ENCODE measurements at places on chromosomes 7 and 10.

GRCh38 chr10:123942114-123942861, 50.7 kb upstream of the CPXM2 start:
- DNase-seq = no peak

DNA sequence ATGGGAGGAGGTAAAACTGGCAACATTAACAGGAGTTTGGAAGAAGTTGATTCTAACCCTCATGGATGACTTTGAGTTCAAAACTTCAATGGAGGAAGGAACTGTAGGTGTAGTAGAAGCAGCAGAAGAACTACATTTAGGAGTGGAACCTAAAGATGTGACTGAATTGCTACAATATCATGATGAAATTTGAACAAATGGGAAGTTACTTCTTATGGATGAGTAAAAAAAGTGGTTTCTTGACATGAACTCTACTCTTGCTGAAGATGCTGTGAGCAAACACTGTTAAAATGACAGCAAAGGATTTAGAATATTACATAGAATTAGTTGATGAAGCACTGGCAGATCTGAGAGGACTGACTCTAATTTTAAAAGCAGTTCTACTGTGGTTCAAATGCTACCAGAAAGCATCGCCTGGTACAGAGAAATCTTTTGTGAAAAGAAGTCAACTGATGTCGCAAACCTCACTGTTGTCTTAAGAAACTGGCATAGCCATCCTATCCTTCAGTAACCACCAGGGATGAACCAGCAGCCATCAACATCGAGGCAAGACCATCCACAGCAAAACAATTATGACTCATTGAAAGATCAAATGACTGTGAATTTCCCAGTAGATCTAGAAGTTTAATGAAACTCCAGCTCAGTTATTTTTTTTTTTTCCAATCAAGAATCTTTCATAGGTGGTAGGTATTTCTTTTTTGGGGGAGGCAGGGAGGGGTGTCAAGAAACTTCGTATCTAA, 20.8 kb downstream of the BRAF start:
- DNase-seq = no peak

DNA sequence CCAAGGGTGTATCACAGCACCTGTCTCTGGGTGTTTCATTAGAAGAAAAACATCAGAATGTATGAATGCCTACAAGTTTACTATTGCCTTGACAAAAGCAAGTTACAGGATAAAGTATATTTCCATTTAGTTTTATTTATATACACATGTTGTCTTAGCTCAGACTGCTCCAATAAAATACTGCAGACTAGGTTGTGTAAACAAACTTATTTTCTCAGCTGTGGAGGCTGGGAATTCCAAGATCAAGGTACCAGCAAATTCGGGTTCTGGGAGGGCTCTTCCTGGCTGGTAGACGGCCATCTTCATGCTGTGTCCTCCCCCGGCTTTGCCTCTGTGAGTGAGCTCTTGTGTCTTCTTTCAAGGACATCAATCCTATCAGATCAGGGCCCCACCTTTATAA, 77.1 kb upstream of the UNC5B start:
- DNase-seq = no peak

- DNase-seq = no peak
These were observed 245.1 kb upstream of the AOAH start for GRCh38 chr7:36969376-36969775.

- DNase-seq = no peak
These were observed 972 bp downstream of the PHYH start for GRCh38 chr10:13298748-13299436.

DNA sequence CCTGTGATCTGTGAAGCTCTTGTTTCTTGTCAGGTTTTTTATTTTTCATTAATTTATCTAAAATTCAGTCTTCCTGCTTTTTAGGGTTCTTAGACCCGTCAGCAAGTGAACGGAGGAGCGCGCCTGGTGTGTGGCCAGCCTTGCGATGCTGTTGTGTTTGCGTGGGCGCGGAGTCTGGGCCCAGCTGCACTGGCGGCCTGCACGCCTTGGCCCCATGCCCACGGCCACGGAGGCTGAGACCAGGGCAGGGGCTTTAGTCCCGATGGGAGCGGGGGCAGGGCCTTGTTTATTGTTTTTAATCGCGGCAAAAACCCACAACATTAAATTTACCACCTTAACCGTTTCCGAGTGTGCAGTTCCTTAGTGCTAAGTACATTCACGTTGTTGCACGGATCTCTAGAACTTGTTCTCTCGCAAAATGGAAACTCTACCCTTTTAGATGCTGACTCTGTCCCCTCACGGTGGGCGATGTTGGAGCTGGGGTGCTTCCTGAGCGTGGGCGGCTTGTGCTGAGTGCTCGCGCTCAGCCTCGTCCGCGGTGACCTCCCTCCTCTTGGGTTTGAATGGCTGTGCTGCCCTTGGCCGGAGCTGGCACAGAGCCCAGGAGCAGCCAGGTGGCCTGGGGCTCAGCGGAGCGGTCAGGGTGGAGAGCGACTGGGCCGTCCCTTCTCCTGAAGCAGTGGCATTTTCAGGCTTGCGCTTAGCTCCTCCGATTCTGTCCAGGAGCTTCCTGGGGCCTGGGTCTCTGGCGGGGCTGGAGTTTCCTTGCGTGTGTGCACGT, 69.1 kb downstream of the INPP5A start:
- no peak for DNase-seq

GRCh38 chr10:119807960-119808697, 64.5 kb downstream of the MCMBP start:
- no peak for DNase-seq

GRCh38 chr7:41774966-41775365, 72.1 kb upstream of the INHBA start:
- no peak for DNase-seq

DNA sequence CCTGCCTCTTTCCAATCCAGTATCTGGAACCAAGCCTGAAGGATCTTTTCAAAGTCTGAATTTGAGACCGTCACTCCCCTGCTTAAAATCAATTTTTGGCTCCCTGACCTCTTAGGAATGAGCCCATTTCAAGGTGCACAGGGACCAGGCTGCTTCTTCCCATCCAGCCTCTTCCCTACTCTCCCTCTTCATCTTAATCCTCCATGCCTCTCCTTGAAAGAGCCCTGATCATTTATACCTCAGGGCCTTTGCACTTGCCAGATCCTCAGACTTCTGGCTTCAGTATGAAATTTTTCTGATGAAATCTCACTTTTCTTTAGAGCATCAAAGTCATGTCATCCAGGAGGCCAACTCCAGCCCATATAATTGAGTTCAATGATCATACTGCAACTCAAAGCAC, 399.5 kb upstream of the CELF2 start:
- no peak for DNase-seq

DNA sequence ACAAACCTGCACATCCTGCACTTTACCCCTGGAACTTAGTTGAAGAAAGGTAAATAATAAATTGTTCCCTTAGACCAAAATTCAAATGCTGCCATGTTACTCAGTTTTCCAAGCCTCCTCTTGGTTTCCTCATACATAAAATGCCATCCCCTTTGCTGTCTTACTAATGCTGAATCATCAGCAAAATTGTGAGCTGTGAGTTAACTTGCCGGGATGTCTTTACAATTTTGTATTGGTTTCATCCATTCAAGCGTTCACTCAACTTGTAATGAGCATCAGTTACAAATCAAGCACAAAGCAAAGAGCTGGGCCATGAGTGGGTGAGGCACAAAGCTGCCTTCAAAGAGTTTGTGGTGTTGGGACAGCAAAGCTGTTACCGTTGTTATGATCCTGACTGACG, 395.8 kb upstream of the ZMIZ1 start:
- no peak for DNase-seq

DNA sequence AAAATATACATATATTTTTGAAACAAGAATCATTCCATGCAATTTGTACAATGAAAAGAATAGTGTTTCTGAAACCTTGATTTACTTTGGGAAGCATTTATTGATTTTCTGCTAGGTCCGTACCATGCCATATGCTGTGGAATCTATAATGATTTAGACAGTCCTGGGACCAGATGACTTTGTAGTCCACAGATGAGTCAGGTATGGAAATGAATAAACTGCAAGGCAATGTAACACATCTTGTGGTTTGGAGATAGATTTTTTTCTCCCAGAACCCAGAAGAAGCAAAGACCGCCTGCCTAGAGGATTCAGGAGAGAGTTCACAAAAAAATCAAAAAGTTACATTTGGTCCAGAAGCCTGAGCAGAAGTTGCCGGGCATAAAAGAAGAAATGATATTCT, 190.4 kb downstream of the GPR37 start:
- no peak for DNase-seq

DNA sequence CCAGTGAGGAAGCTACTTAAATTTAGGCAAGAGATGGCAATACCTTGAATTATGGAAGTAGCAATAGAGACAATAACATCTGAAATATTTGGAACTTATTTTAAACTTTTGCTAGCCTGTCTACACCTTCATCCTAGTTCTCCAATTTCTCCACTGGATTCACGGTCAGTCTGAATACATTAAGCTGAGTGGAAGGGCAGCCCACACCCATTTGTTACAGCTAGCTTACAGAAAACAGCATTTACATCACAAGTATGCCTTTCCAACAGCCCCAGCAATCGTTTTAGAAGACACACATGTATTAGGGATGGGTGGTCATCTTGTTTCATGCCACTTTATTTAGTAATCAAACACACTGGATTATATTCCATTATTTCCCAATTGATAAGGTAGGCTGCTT, 16.7 kb downstream of the EPC1 start:
- no peak for DNase-seq

GRCh38 chr7:97015756-97016380, 8.8 kb downstream of the DLX5 start:
- no peak for DNase-seq

DNA sequence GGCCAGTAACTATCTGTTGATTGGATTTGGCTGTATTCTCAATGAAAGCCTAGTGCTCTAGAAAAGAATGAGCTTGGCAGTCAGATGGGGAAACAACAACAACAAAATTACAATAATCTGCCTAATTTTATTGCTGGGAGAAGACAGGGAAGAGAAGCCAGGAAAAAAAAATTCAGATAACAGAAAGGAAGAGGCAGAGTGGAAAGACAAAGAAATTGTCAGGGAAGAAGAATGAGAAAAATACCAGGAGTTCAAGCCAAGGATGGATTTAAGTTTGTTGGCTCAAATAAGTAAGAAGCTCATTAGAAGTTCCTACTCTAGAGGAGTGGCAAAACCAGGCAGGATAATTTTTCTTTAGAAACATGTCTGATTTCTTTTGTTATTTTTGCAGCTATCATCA, 45.9 kb upstream of the PRKG1 start:
- DNase-seq = no peak

- DNase-seq = no peak
These were observed 10.2 kb downstream of the WDR11 start for GRCh38 chr10:120861178-120861855.

DNA sequence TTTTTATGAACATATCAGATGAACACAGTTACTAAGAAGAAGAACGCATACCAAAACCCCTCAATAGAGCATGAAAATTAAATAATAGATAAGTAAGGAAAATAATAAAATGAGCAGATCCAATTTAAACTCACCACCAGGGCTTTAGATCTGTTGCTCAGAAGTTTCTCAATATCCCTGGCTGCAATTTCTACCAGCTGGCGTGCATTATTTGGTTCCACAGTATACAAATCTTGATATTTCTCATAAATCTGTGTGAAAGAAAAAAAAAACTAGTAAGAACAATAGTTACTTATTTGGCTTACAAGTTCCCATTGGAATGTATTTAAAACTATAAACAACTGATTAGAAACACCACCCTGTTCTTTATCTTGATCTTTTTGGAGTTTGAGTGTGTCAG, 108.6 kb downstream of the CACNA2D1 start:
- DNase-seq = no peak

DNA sequence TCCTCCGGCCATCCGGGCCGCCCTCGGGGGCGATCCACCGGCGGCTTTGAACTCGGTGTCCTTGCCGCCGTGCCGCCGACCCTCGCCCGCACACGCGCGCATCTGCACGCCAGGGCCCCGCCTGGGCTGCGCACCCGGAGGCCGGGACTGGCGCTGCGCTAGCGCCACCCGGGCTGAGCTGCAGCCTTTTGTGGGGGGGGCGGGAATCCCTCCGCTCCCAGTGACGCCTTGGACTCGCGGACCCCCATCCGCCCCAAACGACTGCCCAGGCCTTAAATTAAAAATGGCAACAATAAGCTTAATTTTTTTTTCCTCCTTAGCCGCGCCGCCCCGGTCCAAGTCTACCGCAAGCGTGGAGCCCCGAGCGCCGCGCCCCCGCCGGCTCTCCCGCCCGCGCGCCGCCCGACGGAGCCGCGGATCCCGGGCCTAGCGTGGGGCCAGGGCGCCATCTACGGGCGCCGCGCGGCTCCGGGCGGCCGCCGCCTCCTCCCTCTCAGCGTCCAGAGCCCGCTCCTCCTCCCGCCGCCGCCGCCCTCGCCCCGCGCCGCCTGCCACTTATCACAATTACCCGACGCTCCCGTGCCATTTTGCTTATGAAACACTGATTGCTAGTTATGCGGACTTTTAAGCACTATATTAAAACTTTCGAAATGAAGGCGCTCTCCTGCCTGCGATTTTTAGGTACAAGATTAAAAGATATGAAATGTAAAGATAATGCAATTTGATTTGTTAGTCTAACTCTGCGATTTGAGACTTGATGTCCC, 7.5 kb upstream of the EBF3 start:
- DNase-seq = no peak

DNA sequence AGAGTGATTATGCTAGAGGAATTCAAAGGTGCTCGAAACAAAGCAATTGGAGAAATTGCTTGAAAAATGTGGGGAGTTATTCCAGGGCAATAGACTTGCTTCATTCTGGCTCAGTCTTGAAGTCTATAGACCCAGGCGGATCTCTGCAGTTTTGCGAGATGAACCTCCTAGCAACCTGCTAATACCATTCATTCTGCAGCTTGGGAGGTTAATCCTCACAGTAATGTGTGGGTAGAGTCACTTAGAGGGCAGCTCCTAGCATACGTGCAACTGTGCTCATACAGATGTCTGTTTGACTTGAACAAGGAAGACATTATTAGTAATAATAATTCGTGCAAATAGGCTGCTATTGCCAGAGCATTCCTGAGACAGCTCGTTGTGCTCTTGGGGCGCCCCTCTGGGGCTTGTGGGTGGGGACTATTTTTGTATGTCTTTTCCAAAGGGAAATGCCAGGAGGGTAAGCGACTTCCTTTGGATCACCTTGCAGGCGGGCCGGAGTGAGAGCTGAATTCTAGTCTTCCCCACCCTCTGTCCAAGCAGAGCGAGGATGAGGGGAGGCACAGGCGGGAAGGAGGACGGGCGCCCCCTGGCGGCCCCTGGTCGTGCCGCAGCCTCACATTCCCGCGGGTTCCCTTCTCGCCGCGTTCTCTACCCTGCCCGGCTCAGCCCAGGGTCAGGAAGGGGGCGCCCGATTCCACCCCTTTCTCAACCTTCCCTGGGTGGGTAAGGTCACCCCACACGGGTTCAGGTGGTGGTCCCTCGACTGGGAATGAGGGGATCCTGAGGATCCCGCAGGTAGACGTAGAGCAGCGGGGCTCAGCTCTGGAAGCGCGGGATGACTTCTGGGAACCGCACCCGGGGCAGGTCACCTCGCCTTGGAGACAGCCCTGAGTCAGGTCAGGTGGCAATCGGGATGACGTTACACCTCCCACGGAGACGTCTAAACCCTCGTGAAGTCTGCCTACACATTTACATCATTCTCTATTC, 241.5 kb downstream of the PHTF2 start:
- no peak for DNase-seq

- no peak for DNase-seq
These were observed 64.4 kb downstream of the LYZL1 start for GRCh38 chr10:29353305-29353704.

- no peak for DNase-seq
These were observed 2.6 kb upstream of the ASCC1 start for GRCh38 chr10:72218726-72219125.

- no peak for DNase-seq
These were observed 65.8 kb downstream of the ADARB2 start for GRCh38 chr10:1671366-1672000.

- no peak for DNase-seq
These were observed 39.8 kb downstream of the BRI3 start for GRCh38 chr7:98321301-98321700.

All from cortex of kidney (tissue), 1 donor.